ENCODE measurements at places on chromosomes 16 and 17.

DNA sequence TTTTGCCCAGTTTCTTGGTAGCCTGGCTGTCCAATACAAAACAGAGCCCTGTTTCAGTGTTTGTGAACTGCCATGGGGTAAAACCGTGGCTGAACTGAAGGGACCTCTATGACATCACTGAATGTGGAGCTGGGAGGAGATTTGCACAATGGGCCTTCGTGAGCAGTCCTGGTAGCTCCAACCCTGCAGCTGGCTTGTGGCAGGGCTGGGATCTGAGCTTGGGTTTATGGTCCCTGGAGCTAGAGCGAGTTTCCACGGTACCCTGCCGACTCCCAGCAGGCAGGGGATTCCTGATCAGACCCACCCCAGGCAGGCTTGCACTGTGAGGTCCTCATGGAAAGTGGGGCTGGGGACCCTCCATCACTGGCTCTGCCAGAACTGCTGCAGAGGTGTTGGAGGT, 247.0 kb downstream of the GSG1L start:
- no peak overlapping the region for H3K27ac ChIP-seq
- H3K4me1 ChIP-seq = no peaks in the 10 kb centered on the region
- H3K36me3 ChIP-seq = no peaks in the 10 kb centered on the region
- H3K27me3 ChIP-seq = peaks cover 6% of the 10 kb centered on the region
- no peak for DNase-seq

DNA sequence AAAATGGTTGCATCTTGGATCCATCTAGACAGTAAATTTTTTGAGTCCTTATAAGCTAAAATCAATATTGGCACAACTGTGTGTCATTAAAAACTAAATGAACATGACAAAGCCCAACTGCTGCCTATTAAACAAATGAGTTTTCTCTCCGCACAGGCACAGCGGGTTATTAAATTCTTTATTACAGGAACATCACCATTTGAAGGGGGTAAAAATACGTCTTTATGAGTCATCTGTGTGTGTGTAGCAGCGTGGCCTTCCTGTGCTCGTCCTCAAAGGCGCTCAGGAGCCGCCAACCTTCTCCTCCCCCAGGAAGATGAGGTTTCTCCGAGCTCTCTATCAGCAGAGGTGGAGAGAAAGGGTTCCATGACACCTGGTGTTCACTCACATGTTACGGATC, 62.6 kb upstream of the SDK2 start:
- H3K27ac ChIP-seq = no peak overlapping the region
- no peak overlapping the region for H3K4me3 ChIP-seq
- H3K36me3 ChIP-seq = no peaks in the 10 kb centered on the region
- DNase-seq = no peak
- no peaks in the 10 kb centered on the region for H3K4me1 ChIP-seq

GRCh38 chr17:43784068-43784467, 3.8 kb downstream of the CFAP97D1 start:
- H3K4me1 ChIP-seq = peaks cover 26% of the 10 kb centered on the region
- H3K27ac ChIP-seq = peak overlapping the region; percentile 34
- H3K27me3 ChIP-seq = no peaks in the 10 kb centered on the region
- no peaks in the 10 kb centered on the region for H3K36me3 ChIP-seq

DNA sequence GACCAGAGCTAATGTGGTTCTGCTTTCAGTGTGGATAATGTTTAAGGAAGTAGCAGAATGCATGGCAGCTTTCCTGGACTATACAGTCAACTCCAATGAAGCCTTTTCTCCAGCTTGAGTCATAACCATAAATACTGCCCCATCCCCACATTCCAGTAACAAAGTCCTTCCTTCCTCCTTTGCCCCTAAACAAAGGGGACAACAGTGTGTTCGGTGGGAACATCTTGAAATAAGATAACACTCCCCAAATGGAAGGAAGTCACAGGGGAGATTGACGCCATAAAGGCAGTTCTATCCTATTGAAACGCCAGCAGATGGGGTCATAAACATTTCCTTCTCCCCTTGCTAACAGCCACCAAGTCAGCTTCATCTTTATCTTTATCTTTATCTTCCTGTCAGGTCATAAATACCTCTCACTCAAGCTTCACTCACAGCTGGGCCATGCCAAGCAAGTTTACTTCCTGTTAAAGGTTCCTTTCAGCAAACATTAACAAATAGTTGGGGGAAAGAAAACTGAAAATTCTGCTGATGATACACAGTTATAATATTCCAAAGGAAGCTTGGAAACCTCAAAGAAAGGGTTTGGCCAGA, 136.7 kb downstream of the SNX11 start:
- H3K27ac ChIP-seq = peak overlapping the region; percentile 15
- no peaks in the 10 kb centered on the region for H3K27me3 ChIP-seq
- H3K4me1 ChIP-seq = peaks cover 35% of the 10 kb centered on the region
- H3K36me3 ChIP-seq = no peaks in the 10 kb centered on the region

DNA sequence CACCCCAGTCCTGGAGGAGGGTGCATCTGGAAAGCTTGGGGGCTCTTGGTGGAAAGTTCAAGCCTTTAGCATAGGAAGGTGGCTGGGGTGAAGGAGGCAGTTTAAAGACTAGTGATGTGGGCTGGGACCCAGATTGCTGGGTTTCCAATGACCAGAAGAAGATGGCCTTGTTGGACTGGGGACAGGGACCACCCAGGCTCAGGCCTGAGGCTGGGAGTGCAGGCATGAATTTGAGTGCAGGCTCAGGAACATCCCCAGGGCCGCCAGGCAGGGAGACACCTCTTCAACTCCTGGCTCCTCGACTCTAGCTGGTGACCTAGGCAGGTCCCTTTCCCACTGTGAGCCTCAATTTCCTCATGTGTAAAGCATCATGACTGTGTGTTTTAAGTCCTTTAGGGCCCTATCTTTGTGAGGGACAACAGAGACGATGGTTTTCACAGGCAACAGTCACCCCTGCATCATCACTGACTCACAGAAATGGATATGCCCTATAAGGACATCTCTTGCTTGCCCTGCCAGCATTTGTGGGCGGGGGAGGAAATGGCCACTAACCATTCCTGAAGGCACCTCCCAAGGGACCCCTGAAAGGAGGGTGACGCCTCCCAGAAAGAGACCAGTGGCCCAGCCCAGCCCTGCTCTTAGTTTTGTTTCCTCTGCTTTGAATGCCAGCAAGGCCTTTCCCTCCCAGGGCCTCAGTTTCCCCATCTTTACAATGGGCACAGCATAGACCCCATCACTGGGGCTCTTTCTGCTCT, 11.1 kb downstream of the NLRC5 start:
- H3K27ac ChIP-seq = peak overlapping the region; percentile 99
- peaks cover 19% of the 10 kb centered on the region for H3K4me1 ChIP-seq
- DNase-seq = peak; percentile 95
- H3K36me3 ChIP-seq = no peaks in the 10 kb centered on the region
- H3K27me3 ChIP-seq = no peaks in the 10 kb centered on the region
- H3K4me3 ChIP-seq = no peak overlapping the region

DNA sequence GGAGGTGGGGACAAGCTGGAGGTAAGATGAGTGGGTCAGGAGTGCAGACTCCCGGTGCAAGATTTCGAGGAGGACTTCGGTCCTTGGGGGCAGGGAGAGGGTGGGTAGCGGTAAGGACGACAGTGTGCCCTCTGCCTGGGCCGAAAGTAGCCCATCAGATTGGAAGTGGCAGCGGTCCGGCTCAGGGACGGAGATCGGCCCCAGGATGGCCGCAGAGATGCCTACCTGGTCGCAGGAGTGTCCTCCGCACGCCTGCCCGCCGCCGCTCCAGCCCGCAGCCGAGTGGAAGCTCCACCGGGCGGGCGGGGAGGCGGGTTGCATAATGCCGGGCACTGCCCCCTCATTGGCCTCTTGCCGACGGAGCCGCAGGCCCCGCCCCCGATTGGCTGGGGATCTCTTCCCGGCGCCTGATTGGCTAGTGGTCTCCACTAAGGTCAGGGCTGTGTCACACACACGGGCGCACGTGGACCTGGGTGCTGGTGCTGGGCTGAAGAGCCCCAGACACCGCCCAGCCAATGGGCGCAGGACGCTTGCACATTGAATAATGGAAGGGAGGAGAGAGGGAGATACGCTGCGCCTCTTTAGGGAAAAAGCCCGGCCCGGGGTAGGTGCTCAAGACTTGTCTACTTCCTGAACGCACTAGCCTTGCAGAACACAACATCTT, at the start of gene PER1:
Gene PER1 (minus strand): TSS at position 293 of the 664 bp plus-strand sequence. CDS start 1,698 bp downstream, outside the sequence.
- H3K4me3 ChIP-seq = peak within 1 kb of the TSS; percentile 73
- peak; percentile 86 for DNase-seq
- H3K36me3 ChIP-seq = no peaks in the 10 kb centered on the region
- no peaks in the 10 kb centered on the region for H3K27me3 ChIP-seq

Data from astrocyte (in vitro differentiated cells and primary cell).